Kasumi-1 (cell line): ENCODE measurements at places on chromosomes 12 and 14.

- DNase-seq = no peak
These were observed 23.8 kb downstream of the CYP46A1 start for GRCh38 chr14:99707921-99708320.

DNA sequence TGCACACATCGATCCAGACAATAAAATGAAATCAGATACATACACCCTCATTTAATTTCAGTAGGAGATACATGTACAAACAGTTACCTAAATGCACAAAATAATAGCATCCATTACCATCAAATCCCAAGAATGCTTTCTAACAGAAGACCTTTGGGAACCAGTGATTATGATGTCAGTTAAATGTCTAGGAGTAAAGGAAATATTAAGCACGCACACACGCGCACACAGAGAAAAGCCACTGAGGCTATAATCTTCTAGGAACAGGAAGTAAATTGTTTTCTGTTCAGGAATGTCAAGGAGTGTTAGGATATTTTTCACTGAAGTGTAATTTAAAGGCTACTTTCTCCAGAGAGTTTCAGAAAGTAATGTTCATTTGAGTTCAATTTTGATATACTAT is 250.1 kb downstream of the MDGA2 start:
- DNase-seq = no peak

- DNase-seq = no peak
These were observed 2.2 kb upstream of the DCD start for GRCh38 chr12:54650409-54650808.

DNA sequence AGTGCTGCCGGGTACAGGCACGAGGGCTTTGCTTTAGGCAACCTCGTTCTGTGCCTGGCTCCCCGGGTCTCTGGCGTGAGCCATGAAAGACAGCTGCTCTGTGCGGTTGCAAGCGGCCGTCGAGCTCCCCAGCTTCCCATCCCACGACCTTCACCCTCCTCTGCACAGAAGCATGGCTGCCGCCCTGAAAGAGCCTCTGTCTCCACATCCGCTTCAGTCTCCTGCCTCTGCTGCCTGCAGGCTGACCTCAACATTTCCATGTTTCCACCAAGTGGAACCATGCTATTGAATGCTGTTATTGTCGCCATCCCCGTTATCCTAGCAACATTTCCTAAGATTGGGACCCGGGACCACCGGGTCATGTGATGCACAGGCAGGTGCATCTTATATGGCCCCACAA is 57.1 kb downstream of the KDM2B start:
- DNase-seq = no peak

- DNase-seq = peak; percentile 75
These were observed 31.3 kb upstream of the SMUG1 start for GRCh38 chr12:54220092-54220557.

DNA sequence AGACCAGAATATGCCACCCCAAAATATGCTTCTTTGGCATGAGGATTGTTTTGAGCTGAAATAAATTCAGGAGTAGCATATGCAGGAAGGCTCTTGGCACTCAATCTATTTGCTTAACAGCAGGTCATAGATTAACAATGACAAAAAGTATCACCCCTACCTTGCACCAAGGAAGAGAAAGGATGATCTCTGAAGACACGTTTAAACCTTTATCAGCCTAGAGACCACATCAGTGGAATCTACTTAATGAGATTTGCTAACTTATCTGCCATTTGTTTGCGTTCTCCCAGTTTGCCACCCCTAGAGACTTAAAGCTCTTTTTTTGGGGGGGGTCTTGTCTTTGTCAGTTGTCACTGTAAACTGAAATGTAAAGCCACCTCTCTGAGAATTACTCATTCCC is 1278.7 kb upstream of the USP15 start:
- no peak for DNase-seq

GRCh38 chr14:48274826-48275225 is 599.4 kb upstream of the MDGA2 start:
- no peak for DNase-seq

GRCh38 chr14:61569308-61569707 is 126.0 kb upstream of the HIF1A start:
- DNase-seq = no peak

- peak; percentile 49 for DNase-seq
These were observed 85.9 kb downstream of the PTGER2 start for GRCh38 chr14:52399921-52400595.

DNA sequence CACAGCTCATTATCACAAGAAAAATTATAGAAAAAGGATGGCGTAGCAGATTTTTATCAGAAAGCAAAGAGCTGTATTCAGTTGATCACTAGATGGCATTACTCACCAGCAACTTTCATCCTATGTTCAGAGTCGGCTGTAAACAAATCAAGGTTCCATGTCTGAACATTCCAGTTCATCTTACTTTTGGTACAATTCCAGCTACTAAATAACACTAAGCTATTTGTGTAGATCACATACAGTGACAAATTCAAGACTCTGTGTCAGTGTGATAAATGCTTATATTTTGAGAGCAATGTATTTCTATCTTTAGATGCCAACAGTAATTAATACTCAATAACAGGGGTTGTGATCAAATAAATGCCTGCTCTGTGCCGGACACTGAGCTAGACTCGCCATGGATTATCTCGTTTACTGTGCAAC is 30.1 kb downstream of the NRDE2 start:
- peak; percentile 29 for DNase-seq

DNA sequence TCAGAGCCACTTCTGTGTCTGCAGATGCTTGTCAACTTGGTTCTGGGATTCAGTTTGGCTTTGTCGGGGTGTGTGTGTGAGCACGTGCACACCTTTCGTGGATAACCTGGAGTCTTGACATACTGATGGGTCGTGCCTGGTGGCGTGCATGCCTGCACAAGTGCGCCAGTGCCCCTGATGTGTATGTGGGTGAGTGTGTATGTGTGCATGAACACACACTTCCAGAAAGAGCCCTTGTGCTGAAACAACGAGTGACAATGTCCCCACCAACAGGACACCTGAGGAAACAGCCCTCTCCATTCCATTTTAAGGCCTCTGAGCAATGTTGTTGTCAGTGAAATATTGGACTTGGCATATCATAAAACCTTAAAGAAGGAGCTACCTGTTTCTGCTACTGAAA is 53.9 kb downstream of the SMUG1 start:
- no peak for DNase-seq

GRCh38 chr14:95525999-95526398 is 8.9 kb upstream of the GLRX5 start:
- DNase-seq = no peak

DNA sequence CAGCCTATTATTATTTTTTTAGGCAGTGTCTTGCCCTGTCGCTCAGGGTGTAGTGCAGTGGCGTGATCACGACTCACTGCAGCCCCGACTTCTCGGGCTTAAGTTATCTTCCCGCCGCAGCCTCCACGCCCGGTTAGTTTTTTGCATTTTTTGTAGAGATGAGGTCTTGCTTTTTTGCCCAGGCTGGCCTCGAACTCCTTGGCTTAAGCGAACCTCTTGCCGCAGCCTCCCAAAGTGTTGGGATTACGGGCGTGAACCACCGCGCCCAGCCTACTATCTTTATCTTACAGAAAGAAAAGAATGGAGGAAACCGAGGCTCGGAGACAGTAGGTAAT is 507 bp upstream of the PTPN11 start:
- DNase-seq = no peak

DNA sequence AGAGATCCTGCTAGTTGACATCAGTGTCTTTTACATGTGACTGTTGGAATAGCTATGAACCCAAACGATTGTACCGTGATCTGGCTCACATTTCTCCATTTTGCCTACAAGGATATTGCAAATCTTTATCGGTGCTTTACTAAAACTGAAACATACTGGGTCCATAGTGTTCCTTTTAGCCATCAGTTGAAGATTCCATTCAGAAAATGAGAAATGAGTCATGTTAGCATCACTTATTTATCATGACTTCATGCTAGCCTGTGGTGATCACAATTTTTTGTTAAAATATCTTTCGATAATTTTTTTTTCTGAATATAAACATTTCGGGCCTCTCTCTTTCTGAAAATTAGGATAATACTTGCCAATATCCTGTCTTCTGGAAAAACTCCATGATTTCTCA is 210.3 kb downstream of the EGLN3 start:
- no peak for DNase-seq

DNA sequence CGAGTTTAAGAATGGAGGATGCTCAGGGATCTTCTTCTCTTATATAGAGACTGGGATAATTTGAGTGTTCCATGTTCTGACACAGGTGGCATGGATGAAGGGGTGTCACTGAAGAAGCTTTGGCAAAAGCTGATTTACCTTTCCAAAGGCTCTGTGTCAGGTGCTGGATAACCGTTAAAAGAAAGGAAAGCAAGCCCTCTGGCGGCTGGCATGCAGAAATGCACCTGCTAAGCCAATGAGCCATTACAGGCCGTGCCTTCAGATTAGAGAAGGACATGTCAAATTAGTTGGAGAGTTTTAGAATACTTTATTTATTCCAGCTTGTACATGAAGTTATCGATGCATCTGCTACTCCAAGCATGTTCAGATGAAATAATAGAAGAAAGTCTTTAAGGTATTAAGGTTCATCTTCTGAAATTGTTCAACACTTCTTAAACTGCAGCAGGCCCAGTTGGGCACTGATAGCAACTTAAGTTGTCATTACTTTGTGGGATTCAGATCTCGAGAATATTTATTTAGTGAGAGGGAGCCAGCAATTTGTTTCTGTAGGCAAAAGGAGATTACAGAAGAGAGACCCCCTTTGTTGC is 678.2 kb downstream of the NRXN3 start:
- DNase-seq = peak; percentile 31

DNA sequence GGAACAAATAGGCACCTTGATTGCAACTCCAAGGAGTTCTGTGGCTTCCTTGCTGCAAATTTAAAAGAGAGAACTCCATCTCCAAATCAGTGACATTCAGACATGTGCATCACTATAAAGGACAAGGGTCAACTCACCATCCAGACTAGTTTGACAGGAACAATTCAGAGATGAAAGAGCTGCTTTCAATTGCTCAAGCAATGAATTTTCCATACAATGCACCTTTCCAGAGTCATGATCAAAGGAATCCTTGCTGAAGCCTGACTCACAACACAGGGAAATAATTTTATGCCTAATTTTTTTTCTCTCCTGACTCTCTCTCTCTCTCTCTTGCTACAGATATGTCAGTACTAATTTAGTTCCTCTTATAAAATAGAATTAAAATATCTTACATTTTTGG is 380.5 kb upstream of the GARIN6 start:
- DNase-seq = no peak

GRCh38 chr14:101928415-101928841 is 35.9 kb upstream of the DYNC1H1 start:
- no peak for DNase-seq

GRCh38 chr12:87676731-87677130 is 352.5 kb downstream of the C12orf50 start:
- no peak for DNase-seq

DNA sequence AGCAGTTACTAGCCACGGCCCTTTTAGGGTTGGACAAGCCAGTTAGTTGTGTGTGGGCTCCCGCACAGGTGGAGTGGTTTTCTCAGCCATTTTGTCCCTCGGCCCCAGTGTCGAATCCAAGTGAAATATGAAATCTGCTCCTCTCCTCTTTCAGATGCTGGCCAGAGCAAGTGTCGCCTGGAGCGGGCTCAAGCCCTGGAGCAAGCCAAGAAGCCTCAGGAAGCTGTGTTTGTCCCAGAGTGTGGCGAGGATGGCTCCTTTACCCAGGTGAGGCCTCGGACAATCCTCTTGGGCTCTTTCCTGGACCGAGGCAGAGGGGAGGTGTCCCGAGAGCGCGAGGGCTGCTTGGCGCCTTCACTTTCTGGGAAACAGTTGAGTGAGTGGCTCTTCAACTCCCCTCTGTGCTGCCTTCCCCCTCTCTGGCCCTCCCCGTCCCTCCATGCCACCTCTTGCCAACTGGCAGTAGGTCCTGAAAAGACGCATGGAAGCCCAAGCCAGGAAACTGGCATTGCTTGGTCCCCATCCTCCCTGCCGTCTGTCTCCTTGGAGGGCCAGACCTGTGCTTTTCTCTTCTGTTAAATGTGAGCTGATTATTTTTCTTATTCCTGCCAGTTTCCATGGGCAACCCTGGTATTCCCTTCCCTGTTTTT is 74.2 kb downstream of the SMOC1 start:
- DNase-seq = no peak

DNA sequence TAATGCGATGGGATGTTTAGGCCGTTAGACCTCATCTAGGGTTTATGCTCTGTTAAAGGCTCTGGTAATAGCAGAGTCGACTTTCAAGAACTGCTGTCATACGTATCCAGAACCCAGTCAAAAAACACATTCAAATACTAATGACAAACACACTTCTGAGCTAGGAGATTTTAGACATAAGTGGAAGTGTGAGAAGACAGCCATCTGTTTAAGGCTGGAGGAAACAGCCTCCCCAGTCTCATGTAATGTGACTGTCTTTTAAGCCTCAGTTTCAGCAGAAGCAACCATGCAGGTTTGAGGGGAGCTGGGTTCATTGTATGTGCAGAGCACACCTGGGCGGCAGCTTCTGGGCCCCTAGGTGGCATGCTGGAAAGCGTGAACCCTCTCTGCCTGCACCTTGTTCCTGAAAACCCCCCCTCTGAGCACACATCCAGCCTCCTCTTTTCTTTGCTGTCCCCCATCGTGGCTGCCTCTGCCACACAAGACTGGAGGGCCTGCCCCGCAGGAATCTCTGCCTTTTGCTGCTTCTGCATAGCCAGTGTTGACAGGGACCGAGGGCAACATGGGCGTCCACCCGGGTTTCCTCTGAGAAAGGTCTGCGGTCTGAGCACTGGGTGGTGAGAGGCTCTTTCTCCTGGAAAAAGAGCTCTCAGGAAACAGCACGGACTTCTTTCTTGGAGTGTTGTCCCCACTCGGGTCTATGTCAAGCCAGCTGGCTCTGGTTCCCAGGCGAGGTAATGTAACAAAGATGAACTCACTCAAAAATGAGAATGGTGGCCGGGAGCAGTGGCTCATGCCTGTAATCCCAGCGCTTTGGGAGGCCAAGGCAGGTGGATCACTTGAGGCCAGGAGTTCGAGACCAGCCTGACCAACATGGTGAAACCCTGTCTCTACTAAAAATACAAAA is 11.6 kb downstream of the WNT5B start:
- no peak for DNase-seq

GRCh38 chr12:127809275-127809674 is 457.7 kb upstream of the TMEM132C start:
- DNase-seq = no peak

- DNase-seq = no peak
These were observed 77.1 kb downstream of the TTLL5 start for GRCh38 chr14:75738192-75738591.

DNA sequence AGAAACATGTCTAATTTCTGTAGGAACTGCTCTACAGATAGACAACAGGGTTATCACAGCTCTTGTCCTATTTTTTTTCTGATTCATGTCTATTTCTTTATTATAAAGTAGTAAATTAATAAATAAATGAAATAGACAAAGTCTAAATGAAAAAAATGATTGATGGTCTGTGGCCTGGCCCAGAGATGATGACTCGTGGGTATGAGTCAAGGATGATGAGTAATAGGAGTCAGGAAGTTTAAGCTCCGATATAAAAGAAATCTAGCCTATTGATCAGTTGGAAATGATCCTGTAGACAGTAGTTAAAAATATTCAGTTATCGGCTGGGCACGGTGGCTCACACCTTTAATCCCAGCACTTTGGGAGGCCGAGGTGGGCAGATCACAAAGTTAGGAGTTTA is 90.6 kb upstream of the RTL1 start:
- no peak for DNase-seq

GRCh38 chr14:57609192-57610075 is 115.8 kb upstream of the CCDC198 start:
- no peak for DNase-seq
